ENCODE measurements at places on chromosomes 5 and 9. TPM values are rescaled to one million over a fixed set of nuclear protein-coding genes. Genes with fewer than 3 reads are reported as not detected.

GRCh38 chr5:59380350-59380951 lies 513.1 kb downstream of the PDE4D start:
- peak; percentile 71 for DNase-seq

DNA sequence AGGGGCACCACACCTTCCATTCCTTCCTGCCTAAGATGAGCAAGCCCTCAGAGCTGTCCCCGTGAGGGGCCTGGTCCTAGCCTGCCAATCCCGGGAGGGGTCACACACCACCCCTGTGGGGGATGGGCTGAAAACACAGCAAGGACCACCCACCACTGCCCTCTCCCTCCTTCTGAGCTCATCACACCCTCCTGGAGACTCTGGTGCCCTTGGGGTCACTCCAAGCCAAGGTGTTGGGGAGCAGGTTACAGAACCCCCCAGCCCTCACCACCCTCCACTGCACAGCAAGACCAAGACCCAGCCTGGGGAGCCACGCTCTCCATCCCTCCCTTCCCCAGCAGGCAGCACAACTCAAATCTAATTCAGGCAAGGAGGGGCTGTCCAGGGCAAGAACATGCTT lies 60.5 kb upstream of the PPP1R26 start:
- DNase-seq = no peak

DNA sequence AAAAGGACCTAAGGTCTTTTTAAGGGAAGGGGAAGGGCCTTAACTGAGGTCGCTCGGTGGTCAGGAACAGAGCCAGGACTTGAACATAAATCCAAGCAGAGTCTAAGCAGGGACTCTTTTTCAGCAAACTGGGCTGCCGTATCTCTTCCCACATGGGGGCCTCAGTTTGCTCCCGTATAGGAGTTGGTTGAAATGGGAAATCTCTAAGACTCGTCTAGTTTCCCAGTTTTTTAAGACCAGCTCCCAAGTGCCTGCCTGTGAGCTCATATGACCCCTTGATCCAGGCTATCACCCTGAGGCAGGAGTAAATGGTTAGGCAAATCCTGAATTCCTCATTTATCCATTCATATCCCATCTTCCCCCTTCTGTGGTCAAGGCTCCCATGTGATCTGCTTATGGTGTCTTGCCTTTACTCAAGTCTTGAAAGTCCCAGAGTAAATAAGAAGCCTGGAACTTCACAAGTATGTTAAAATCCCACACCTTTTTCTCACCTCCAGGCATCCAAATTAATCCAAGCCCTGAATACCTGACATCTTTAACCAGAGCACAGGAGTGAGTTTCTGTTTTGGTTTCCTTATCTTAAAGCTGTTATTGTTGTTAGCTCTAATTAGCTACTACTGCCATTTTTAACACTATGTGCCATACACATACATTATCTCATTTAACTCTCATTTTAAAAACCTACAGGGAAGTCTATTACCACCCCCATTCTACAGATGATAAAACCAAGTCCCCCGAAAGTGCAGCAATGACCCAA lies 3.0 kb downstream of the ARSI start:
- no peak for DNase-seq

DNA sequence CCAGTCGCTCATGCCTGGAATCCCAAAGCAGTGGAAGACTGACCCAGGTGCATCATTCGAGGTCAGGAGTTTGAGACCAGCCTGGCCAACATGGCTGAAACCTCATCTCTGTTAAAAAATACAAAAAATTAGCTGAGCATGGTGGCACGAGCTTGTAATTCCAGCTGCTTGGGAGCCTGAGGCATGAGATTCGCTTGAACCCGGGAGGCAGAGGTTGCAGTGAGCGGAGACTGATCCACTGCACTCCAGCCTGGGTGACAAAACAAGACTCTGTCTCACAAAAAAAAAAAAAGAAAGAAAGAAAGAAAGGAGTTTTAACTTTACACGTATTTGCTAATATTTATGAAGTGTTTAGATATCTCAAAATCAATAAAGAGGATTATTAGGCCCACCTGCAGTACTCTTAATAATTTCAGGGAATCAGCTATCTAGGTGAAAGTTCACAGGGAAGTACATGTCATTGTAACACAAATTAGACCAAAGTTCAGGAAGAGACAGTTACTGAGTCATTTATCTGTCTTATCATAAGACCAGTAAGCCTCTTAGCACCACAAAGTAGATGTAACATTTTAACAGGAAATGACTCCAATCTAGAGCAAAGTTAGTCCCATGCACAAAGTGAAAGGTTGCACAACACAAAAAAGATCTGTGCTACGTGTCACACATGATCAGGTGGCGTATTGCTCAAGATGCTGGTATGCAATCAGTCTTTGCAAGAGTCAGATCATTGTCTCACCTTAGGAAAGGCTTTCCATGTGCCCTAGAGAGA lies 34.1 kb upstream of the PLIN2 start:
- peak; percentile 97 for DNase-seq

The FAXDC2 gene
- polyA plus RNA-seq = 33.0 TPM

GRCh38 chr5:161421067-161421466 lies 125.5 kb downstream of the GABRB2 start:
- no peak for DNase-seq

DNA sequence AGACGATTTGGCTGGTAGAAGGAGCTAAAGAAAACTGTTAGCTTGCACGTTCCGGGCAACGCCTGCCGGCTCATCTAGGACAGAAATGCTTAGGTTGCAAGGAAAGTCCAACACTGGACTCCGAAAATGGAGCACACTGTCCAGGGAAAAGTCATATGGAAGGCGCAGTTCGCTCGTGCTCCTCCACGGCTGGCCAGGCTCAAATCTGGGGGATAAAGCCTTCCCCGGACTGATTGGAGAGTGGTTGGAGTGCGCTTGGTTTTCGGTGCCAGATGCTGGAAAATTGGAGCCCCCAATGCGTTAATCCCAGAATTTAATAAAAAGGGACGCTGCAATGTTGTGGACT lies 955 bp downstream of the CDH6 start:
- DNase-seq = peak; percentile 46

GRCh38 chr5:119273391-119273839 lies 82.4 kb upstream of the TNFAIP8 start:
- DNase-seq = no peak

All from large intestine (tissue), 12 donors.